ENCODE measurements at places on chromosomes 6 and 20. TPM values are rescaled to one million over a fixed set of nuclear protein-coding genes. Genes with fewer than 3 reads are reported as not detected.

The AIF1 gene
- 71.2 TPM for total RNA-seq

GRCh38 chr6:123515715-123516114, 121.0 kb downstream of the TRDN start:
- DNase-seq: no peak

GRCh38 chr6:53556986-53557715, 12.2 kb upstream of the GCLC start:
- DNase-seq: no peak

GRCh38 chr6:18488526-18489270, 101.5 kb downstream of the RNF144B start:
- DNase-seq: no peak

GRCh38 chr6:36758516-36759147, 61.0 kb downstream of the RAB44 start:
- DNase-seq: no peak

- DNase-seq: no peak
These were observed 6.1 kb downstream of the SAMD3 start for GRCh38 chr6:130216620-130217019.

DNA sequence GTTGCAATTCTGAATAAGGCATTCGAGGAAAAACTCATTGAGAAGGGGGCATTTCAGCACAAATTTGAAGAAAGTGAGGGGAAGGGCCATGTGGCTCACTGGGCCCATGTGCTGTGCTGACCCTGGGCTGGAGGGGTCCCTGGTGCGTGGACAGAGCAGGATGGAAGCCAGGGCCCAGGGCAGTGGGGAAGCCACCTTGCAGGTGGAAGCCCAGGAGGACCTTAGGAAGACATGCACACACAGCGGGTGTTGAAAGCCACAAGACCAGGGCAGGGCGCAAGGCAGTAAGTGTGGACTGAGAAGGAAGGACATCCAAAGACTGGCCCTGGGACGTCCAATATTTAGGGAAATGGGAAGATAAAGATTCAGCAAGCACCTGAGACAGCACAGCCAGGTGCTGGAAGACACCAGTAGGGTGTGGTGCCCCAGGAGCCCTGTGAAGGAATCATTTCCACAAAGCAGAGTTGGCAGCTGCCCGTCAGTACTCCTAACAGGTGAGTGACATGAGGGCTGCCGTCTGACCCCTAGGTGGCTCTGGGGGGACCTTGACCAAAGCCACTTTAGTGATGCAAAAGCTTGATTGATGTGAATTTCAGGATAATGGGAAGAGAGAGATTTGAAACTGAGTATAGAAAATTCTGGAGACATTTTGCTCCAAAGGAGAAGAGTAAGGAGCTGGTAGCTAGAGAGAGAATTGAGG, 254.4 kb upstream of the EXOC2 start:
- DNase-seq: no peak

DNA sequence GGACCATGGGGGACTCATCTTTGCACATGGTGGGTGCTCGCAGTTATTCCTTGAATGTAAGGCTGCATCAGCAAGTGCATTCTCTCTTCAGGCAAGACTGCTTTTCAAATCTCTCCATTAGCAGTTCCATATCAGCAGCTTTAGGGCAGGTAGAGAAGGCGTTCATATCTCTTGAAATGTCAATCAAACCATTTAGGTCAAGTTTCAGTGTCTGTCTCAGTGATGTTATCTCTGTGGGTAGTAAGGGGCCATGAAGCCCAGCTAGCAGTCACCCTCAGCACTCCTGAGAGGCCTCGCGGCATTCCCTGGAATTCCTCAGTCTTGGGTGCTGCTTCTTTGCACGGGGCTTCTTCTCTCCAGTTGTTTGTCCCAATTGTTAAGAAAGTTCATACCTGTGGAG, 24.2 kb downstream of the FARS2 start:
- DNase-seq: no peak

Measured in CD8-positive, alpha-beta T cell (primary cell).